ENCODE measurements at places on chromosomes 13 and 19.

DNA sequence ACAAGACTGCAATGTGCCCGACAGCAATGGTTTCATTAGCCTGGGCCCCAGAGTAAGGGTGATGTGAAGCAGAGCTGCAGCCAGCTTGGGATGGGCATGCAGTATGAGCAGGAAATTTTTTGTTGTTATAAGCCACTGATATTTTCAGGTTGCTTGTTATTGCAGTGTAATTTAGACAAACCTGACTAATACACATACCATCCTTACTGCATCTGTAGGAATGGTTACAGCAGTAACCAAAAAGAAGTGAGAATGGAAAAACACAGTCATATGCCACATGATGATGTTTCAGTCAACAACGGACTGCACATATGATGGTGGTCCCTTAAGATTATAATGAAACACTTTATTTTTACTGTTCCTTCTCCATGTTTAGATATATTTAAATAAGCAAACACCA, 8.6 kb upstream of the POMP start:
- DNase-seq: peak; percentile 51

DNA sequence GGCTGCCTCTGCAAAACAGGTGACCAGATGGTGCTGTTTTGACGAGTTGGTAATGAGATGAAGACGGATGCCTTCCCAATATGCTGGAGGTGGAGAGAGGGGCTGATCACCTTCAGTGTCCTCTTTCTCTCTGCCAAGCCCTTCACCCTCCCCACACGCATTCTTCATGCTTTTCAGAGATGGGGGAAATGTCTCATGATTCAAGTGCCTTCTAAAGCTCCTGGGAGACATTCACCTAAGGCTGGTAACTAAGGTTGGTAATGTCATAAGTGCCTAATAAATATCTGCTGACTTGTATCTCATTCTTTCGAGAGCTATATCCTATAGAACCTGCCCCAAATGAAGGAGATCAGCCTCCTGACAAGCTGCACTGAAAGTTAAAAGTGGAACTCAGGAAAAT, 86.2 kb upstream of the MBNL2 start:
- no peak for DNase-seq

DNA sequence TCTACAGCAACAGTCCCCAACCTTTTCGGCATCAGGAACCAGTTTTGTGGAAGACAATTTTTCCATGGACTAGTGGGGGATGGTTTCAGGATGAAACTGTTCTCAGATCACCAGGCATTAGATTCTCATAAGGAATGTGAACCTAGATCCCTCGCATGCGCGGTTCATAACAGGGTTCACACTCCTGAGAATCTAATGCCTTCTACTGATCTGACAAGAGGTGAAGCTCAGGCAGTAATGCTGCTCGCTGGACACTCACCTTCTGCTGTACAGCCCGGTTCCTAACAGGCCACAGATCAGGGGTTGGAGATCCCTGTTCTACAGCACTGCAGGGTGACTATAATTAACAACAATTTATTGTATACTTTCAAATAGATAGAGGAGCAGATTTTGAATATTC, 21.9 kb downstream of the USP12 start:
- no peak for DNase-seq

DNA sequence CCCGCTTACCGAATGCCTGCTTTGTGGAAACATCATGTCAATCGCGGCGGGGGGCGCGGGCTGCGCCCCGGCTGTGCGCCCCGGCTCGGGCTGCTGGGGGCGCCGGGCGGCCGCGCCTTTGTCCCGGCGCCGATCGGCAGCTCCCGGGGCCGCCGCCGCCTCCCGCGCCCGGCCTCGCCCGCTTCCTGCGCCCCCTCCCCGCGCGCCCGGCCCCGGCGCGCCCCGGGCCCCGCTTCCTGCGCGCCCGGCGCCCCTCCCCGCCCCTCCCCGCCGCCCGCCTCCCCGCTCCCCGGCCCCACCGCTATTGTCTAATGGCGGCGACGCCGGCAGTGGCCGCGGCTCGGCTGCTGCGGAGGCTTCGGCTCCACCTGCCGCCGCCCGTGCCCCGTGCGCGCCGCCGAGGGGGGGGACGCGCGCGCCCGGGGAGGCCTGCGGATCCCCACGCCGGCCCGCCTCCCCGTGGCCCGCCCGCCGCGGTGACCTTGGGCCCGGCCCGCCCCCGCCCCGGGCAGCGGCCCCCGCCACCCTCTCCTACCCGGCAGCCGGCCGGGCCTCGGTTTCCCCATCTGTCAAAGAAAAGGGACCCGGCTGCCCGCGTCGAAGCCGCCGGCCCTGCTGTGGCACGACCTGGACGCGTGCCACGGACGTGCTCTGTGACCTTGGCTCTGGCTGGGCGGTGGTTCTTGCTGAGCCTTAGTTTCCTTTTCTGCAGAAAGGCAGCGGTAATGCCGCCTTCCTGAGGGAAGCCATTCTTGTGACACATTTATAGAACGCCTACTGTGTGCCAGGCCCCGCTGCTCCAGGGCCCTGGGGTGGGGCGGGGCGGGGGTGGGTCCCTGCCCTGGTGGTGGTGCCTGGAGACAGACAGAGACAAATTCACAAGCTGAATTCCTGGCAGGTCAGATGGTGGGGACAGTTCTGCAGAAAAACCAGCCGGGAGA, at the start of gene TLE5:
TSS of gene TLE5 (minus strand) at position 331 of the 941 bp plus-strand sequence. CDS start at position 36, 295 bp downstream.
- no peak for DNase-seq

DNA sequence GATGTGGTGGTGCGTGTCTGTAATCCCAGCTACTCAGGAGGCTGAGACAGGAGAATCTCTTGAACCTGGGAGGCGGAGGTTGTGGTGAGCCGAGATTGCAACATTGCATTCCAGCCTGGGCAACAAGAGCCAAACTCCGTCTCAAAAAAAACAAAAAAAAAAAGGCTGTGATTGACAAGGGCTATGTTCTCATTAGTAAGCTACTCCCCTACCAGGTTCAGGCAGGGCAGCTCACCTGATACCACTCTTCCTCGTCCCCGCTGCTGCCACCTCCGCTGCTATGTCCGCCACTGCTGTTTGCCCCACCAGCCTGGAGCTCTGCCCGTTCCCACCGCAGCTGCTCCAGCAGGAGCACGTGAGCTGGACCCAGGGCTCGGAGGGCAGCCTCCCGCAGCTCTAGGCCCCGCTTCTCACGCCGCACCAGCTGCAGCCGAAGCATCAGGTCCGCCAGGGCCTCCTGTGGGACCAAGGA, 9.4 kb downstream of the USHBP1 start:
- DNase-seq: no peak

GRCh38 chr13:69496981-69497380, 610.6 kb upstream of the ATXN8OS start:
- DNase-seq: no peak

DNA sequence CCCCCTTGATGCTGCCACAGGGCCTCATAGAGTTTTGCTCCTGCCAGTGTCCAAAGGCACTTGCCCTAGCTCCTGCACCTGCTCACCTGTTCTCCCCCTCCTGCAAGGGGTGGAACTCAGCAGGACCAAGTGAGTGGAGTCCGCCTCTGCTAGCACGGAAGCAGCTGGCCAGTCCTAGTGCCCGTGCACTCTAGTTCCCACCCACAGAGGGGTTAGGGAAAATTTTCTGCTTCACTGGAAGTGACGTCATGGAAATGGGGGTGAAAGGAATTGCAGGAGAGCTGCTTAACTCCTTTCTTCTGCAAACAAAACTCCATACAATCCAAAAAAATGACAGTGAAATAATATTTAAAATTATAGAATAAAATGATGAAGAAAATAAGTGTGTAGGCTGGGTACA, 609.7 kb upstream of the SLITRK1 start:
- no peak for DNase-seq

DNA sequence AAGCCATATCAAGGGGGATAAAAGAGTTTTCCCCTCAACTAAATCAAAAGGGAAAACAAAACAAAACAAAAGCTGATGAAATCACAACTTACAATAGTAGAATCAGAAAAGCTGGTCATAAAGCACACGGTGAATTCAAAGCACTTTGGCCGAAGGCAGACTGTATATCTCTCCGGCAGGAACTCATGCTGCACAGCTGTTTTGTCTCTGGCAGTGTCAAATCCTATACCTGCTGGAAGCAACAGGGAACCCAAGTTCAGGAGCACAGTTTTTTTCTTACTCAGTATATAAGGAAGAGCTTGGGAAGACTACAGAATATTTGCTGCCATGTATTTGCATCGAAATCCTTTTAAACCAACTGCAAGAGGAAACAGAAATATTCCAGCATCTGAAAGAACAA, 213.7 kb downstream of the RFC3 start:
- no peak for DNase-seq

- peak; percentile 48 for DNase-seq
Measured at GRCh38 chr19:46863818-46864629, 3.2 kb downstream of the ARHGAP35 start.

- no peak for DNase-seq
Measured at GRCh38 chr13:113124211-113124970, 1.8 kb downstream of the F10 start.

DNA sequence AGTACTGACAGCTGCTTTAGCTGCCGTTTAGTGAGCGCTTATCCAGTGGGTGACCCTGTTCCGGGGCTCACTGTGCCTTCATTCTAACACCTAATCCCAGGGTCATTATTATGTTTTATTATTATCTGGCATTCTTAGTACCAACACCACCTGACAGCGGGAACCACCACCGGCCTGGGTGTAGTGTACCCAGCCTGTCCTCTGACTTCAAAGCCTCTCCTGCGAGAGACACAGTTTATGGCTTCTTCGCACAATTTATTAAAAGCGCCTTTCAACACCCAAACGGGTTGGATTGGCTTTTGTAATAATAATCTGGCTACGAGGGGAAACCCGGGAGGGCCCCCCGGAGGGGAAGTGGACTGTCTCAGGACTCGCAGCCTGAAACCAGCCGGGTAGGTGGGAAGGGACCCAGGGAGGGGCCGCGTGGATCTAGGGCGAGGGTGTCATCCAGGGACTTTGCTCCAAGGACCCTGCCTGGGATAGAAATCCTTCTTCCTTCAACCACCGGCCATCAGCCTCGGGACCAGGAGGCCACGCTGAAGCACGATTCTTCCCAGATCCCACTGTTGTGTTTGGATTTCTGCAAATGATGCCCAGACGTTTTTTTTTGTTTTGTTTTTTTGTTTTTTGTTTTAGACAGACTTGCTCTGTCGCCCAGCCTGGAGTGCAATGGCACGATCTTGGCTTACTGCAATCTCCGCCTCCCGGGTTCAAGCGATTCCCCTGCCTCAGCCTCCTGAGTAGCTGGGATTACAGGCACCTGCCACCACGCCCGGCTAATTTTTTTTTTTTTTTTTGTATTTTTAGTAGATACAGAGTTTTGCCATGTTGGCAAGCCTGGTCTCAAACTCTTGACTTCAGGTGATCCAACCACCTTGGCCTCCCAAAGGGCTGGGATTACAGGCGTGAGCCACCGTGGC, 1.6 kb upstream of the ZBTB7A start:
- DNase-seq: no peak

GRCh38 chr13:42977219-42977659, 14.8 kb downstream of the EPSTI1 start:
- no peak for DNase-seq

GRCh38 chr13:91748416-91749089, 350.1 kb downstream of the GPC5 start:
- DNase-seq: no peak

- no peak for DNase-seq
Measured at GRCh38 chr13:71820699-71821098, 46.3 kb downstream of the DACH1 start.

GRCh38 chr19:12287958-12288500, 6.7 kb downstream of the ZNF44 start:
- DNase-seq: no peak

DNA sequence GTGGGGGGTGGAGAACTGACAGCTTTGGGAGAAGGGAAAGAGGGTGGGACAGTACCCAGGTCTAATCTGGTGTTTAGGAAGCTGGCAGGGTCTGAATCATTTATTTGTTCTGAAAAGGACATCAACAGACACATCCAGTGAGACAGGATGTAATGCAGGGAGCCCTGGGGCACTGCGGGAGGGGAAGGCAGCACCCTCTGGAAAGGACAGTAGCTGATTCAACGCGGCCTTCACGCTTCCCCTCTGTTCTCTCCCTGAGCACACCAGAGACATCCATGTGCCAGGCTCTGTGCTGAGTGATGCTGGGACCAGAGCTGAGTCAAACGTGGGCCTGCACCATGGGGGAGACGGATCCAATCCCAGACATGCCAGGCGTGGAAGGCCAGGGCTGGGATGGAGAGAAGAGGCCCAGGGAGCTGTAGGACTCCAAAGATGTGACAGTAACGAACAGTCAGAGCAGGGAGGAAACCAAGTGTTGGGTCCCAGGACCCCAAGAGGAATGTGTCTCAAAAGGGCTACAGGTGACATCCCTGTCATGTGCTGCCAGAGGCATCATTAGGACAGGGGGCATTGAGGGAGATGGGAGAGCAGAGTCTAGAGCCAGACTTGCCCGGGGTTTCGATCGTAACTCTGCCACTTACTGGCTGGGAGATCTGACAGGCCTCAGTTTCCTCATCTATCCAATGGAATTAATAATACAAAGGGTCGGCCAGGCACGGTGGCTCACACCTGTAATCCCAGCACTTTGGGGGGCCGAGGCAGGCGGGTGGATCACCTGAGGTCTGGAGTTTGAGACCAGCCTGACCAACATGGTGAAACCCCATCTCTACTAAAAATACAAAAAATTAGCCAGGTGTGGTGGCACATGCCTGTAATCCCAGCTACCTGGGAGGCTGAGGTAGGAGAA, 1.7 kb downstream of the ETFB start:
- DNase-seq: peak; percentile 32

- DNase-seq: peak; percentile 72
Measured at GRCh38 chr13:100382785-100383184, 205.8 kb downstream of the GGACT start.

DNA sequence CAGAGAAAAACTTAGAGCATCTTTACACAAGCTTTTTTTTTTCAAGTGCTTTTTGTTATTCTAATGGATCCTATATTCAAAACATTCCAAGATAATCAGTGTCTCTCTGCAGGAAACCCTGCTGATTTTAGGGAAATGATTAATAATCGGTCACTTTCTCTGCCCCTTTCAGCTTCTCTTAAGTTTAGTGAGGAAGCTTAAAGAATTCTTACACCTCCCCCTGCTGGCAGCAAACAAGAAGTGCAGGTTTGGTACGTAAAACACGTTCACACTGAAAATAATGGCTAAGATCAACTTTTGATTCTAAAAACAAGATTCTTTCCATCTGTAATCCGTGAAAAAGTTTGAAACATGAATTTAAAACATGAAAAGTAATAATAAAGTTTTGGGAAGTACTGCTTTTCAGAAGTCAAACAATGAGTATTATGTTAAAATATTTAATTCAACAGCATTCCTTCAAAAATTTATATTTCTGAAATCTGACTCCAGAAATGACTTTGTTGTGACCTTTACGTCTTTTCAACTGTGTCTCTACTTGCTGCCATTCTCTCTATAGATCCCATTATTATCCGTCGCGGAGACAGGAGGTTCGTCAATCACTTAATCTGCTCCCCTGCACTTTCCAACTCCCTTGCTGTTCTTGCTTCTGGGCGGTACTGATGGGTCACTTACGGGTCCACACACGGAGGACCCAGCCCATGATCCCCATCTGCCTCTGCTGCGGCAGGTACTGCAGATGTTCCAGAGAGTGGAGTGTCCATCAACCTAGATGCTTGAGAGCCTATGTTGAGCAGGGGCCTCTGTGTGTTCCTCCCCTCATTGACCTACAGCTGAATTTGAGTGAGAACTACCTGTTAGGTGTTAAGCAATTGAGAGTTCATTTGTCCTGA, 203.1 kb upstream of the EDNRB start:
- DNase-seq: peak; percentile 81

GRCh38 chr13:32310134-32310706, 4.9 kb downstream of the ZAR1L start:
- peak; percentile 76 for DNase-seq

- DNase-seq: no peak
Measured at GRCh38 chr19:8445488-8446001, 770 bp downstream of the HNRNPM start.
